Left ventricle myocardium superior (tissue), 1 donor: ENCODE measurements at places on chromosomes 1 and 21. TPM values are rescaled to one million over a fixed set of nuclear protein-coding genes. Genes with fewer than 3 reads are reported as not detected.

DNA sequence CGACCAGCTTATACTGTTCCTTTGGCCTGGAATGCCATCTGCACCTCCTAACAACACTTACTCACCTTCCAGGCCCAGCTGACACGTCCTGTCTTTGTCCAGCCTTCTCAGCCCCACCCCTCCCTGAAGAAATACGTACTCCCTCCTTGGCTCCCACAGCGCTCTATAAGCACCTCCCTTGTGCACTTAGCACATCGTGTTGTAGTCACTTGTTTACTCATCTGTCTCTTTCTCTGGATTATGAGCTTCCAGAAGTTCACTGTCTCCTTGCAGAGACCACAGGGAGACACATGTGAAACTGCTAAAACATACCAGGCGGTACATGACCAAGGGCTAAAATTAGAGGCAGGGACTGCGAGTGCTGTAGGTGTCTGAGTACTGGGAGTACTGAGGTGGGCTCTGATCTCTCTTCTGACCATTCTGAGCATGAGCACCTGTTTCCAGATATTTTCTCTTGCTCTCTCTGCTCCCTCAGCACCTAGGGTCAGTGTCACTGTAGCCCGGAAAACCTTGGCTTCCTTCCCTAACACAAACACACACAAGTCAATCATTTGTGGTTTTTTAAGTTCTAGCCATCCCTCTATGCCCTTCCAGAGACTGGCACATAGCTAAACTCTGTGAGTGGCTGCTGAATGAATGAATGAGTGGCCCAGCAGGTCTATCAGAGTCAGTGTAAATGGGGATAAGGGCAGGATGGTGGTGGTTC, 5.1 kb downstream of the DCST1 start:
- DNase-seq, result no peak

- peak; percentile 67 for DNase-seq
Measured at GRCh38 chr1:110339407-110340206, 430 bp downstream of the RBM15 start.

The UMODL1 gene
- not detected for total RNA-seq

The C1orf116 gene
- 2.0 TPM for total RNA-seq

The ACTN2 gene
- 2,394 TPM for total RNA-seq

The CEP350 gene
- 31.7 TPM for total RNA-seq
